Activated gamma-delta T cell treated with anti-CD3 and anti-CD28 coated beads, Interleukin-2, amount 50 U/mL, for 16 hours (primary cell): ENCODE measurements at places on chromosomes 1 and 21.
A peak's percentile ranks its signal among the peaks of the same experiment; 100 is the strongest.

GRCh38 chr1:229940684-229941083 is 126.4 kb upstream of the GALNT2 start:
- no peak for DNase-seq

DNA sequence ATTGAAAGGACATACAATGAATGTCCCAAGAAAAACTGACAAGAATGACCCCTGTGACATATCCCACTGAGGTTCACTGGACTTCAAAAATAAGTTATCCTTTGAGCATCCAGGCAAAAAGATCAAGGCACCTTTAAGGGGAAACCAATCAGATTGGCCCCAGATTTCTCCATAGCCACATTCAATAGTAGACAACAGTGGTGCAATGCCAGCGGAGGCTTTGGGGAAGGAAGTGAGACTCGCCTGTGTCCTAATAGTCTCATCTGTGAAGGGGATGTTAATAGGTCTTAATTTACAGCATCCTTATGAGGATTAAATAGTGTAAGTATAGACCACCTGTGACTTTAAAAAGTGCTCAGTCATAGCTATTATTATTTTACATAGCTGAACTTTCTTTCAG is 21.5 kb downstream of the RPL5 start:
- no peak for DNase-seq

- no peak for DNase-seq
Observed at GRCh38 chr1:44553771-44554170, 120.5 kb downstream of the TMEM53 start.

DNA sequence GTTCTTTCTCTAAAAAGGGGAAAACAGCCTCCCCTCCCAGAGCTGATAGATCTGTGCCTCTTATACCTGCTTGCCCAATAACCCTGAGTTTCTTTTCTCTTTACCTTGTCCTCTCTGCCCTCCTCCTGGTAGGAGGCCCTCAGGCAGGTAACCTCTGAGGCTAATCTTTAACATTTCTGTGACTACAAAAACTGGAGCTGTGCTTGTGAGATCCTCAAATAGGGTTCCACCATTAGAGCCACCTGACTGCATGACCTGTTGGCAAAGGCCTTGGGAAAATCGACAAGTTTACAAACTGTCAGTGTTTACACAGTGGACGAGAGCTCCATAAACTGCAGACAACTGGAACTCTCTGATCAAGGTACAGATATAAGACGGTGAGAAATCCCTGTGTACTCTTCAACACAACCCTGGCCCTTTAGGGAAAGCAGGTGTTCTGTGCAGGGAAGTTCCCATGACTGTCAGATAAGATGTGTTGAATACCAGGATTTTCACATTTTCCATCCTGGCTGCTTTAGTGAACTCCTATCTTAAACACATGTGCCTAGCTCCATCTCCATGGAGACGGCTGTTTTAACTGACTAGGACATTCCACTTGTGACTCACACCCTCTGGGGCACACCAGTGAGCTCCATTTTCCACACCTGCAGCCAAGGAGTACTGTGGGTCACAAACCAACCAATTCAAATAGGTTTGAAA is 38.3 kb downstream of the ECE1 start:
- no peak for DNase-seq

DNA sequence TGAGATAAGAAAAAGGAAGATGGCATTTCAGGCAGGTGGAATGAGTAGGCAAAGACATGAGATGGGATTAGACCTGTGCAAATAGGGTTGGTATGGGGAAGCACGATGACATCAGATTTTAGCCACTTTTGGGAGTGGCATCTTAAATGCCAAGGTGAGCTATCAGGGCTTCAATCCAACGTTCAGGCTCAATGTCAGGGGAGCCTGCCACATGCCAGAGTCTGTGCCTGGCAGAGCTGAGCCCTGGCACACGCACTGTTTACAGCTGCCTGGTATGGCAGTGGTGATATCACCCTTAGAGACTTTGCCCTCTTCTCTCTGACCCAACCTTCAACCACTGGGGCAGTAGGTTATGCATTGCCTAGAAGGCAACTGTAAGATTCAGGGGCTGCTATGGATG is 1.1 kb upstream of the GUCA2B start:
- DNase-seq = no peak

- DNase-seq = no peak
Observed at GRCh38 chr1:67299296-67299695, 8.4 kb upstream of the IL12RB2 start.

DNA sequence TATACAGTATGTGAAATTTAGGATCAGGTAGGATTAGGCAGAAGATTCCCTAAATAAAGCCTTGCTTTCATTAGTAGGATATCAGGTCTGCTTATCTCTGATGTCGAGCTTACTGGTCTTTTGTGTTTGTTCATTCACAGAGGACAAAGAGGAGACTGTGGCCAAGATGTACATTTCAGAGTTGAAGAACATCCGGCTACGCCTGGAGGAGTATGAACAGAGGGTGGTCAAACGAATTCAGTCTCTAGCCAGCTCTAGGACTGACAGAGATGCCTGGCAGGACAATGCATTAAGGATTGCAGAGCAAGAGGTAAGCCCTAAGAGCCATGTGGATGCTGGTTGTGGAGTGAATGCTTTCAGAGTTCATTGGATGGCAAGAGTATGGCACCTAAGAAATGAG is 106.2 kb downstream of the MACF1 start:
- DNase-seq = no peak

GRCh38 chr1:111497592-111497991 is 5.8 kb downstream of the ADORA3 start:
- DNase-seq = no peak

GRCh38 chr1:22721122-22721873 is 10.7 kb downstream of the EPHB2 start:
- DNase-seq = no peak

GRCh38 chr1:152663098-152663497 is at the start of gene LCE2D:
LCE2D (plus strand) TSS chr1:152663380; CDS start chr1:152664106, 726 bp downstream.
- no peak for DNase-seq

DNA sequence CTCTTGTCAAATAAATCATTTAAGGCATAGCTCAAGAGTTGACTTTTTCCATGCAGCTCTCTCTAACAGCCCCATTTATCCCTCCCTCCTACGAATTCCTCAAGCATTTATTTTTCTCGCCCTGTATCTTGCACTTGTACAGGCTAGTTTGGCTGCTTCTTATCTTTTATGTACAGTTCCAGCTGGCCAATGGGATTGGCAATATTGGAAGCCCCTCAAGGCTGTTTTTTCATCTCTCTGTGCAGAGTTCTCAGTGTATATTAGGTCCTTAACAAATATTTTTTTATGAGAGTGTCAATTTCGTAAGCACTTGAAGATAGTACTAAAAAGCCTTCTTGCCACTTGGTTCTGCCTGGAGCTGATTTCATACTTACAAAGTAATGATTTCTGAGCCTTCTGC is 356.0 kb downstream of the ST6GALNAC3 start:
- DNase-seq = no peak

- DNase-seq = no peak
Observed at GRCh38 chr1:34650800-34651199, 104.0 kb upstream of the GJB5 start.

GRCh38 chr21:35504951-35505466 is 455.9 kb upstream of the RUNX1 start:
- no peak for DNase-seq

DNA sequence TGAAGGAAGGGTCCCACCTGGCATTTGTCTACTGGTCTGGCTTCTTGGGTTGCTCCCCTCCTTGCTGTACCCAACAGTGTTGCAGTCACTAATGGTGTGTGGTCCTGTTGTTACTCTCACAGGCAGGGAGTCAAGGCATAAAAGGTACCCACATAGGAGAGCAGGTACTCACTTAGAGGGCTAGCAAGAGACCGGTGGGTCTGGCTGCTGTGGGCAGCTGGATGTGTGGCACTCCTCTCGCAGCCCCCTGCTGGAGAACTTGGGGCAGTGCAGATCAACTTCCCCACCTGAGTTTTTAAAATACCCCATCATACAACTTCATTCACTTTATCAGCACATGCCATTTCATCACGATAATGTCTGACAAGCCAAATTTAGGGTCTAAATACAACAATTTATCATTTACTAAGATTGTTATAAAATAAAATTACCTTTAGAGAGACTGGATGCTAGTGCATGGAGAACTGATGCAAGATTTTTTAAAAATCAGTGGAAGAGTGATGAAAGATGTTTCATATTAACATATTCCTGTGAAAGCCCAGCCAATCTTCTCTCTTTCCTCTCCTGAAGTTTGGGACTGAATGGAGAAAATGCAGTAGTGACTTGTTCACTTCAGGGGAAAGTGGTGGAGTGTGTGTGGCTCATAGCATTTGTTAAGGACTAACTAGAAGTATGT is 42.8 kb downstream of the ACP6 start:
- DNase-seq = peak; percentile 47

GRCh38 chr1:91900562-91900961 is 14.6 kb upstream of the TGFBR3 start:
- DNase-seq = no peak

DNA sequence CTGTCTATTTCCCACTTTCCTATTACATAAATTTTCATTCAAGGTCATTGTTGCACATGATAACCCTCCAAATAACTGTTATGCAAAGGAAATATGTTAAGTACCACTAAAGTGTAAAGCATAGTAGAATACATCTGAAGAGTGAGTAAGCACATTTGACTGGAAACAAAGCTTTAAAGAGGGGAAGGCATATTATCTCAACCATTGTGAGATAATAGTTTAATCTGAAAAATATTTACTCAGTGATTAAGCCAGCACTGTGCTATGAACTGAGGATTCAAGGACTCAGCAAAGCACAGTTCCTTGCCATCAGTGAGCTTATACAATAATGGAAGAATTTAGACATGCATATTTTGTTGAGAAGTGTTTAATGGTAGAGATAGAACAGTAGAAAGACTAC is 127.4 kb downstream of the HMCN1 start:
- no peak for DNase-seq

DNA sequence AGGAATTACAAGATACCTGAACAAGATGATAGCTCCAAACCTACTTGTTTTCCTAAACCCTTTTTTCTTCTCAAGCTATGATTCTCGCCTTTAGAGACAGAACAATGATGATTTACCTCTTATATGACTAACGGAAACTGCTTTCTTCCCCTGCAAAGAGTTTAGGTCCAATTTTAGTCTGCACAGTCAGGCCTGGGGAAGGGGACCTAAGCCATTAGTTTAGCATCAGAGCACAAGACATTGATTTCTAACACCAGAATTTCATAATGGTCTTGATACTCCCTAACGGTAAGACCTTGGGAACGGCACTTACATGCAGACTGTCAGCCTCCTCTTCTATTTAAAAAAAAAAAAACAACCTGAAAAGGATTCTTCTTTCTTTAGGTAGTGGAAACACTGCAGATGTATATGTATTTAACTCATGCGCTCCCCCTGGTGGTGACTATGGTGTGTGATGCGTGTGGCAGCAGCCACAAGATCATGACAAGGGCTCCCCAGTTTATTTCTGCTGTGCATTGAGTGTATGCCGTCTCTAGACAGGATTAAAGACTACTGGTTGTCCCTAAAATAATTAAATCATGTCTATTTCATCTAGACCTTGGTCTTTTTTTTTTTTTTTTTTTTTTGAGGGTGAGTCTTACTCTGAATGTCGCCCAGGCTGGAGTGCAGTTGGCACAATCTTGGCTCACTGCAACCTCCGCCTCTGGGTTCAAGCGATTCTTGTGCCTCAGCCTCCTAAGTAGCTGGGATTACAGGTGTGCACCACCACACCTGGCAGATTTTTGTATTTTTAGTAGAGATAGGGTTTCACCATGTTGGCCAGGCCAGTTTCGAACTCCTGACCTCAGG is 37.3 kb upstream of the TMEM222 start:
- DNase-seq = peak; percentile 86
